ENCODE measurements at places on chromosomes 12 and 14.

DNA sequence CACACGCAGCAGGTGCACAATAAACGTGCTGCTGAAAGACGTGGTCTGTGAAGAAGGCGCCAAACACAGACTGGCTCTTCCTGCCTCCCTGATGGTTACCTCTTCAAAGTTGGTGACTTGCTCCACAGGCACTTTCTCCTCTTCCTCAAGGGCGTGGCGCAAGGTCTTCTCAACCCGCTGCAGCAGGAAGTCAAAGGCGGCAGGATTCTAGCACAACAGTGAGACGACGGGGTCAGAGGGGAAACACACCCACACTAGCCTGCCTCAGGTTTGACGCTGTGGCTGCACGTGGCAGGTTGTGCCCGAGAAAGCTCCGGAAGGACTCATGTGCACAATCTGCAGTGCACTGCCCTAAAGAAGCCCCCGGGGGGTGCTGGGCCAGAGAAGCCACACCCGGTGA lies 15.0 kb downstream of the POLE start:
- no peak for DNase-seq

- DNase-seq: no peak
Measured at GRCh38 chr14:50233166-50233950, 2.0 kb upstream of the SOS2 start.

GRCh38 chr12:10025236-10025635 lies 5.2 kb upstream of the CLEC9A start:
- no peak for DNase-seq

- no peak for DNase-seq
Measured at GRCh38 chr12:87704374-87704773, 324.8 kb downstream of the C12orf50 start.

DNA sequence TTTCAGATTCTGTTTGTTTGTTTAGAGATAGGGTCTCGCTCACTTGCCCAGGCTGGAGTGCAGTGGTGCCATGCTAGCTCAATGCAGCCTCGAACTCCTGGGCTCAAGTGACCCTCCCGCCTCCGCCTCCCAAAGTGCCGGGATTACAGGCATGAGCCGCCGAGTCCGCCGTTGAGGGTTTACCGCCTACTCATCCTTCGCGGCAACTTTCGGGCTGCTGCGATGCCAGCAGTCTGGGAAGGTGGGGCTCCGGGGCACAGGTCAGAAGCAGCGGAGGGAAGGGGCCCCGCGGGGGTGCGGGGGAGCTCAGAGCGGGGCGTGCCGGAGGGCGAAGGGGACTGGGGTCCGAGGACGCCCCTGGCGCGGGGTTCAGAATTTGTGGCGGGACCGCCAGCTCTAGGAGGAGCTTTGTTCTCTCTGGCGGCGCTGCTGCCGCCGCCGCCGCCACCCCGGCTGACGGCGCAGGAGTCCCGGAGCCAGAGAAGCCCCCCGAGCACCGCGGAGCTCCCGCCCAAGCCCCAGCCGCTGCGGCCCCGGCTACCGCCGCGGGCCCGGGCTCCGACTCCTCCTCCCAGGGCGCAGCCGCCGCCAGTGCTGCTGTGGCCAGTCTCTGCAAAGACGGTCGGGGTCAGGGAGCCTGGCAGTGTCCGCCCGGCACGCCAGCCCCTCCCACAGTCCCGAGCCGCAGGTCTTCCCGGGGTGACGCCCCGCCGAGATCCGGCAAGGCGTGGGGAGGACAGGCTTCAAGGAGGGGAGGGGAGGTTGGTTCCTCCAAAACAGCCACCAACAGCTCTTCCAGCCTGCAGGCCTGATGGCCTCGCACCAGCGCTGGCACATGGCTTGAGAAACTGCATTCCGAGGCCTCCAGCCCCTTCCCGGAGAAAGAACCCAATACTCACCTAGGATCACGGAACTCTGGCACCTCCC lies 10.9 kb upstream of the KRT77 start:
- no peak for DNase-seq

- DNase-seq: no peak
Measured at GRCh38 chr14:54348923-54349620, 47.7 kb upstream of the CDKN3 start.

DNA sequence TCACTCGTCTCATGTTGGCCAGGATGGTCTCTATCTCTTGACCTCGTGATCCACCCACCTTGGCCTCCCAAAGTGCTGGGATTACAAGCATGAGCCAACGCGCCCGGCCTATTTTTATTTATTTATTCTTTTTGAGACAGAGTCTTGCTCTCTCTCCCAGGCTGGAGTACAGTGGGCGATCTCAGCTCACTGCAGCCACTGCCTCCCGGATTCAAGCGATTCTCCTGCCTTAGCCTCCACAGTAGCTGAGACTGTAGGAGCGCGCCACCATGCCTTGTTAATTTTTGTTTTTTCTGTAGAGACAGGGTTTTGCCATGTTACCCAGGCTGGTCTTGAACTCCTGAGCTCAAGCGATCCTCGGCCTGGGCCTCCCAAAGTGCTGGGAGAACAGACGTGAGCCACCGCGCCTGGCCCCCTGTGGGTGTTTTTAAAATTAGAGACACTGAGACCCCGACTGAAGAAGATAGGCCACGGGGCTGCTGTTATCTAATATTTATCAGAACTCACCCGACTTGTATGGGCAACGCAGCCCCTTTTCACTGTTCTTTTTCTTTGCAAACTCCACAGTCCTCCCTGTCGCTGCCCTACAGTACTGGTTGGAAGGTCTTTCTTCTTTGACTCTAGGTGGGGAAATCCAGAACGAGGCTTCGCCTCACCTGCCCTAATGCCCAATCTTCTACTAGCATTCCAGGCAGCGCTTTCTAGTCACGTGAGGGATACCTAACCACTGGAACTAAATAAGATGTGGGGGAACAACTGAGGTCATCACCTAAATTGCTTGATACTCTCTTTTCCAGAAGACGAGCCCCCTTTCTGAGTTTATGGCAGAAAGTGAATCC lies 1.4 kb upstream of the GABARAPL1 start:
- no peak for DNase-seq

DNA sequence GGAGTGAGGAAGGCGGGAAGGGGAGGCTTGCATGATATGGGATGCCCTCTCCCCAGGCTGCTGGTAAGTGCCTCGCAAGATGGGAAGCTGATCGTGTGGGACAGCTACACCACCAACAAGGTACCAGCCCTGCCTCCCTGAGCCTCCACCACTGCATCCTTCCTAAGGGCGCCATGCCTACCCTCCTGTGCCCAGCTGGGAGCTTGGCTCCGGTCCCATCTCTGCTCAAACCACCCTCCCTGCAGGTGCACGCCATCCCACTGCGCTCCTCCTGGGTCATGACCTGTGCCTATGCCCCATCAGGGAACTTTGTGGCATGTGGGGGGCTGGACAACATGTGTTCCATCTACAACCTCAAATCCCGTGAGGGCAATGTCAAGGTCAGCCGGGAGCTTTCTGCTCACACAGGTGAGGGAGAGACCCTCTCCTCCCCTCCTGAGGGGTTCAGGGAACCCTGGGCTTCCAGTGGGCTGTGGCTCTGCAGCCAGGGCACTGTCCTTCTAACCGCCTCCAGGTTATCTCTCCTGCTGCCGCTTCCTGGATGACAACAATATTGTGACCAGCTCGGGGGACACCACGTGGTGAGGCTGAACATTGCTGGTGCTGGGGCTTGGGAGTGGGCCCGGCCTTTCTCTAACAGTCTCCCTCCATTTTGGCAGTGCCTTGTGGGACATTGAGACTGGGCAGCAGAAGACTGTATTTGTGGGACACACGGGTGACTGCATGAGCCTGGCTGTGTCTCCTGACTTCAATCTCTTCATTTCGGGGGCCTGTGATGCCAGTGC lies 2.6 kb downstream of the GNB3 start:
- peak; percentile 16 for DNase-seq

Data from kidney capillary endothelial cell (primary cell).